ENCODE measurements at places on chromosomes 3 and 15.

DNA sequence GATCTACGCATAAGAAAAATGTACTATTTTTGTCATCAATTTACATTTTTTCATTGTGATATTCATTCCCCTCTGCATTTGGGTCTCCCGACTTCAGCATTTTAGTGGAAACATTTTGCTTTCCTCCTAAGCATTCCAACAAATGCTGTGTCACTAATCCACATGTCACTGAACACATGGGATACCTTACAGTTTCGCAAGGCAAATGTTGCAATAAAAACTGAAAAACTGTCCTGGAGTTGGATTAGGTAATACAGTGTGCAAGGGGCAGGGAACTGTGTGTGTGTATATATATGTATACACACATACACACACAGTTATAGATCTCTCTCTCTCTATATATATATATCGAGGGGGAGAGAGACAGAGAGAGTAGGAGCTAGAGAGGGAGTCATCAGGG, 632.2 kb downstream of the MAGI1 start:
- DNase-seq = peak; percentile 63

DNA sequence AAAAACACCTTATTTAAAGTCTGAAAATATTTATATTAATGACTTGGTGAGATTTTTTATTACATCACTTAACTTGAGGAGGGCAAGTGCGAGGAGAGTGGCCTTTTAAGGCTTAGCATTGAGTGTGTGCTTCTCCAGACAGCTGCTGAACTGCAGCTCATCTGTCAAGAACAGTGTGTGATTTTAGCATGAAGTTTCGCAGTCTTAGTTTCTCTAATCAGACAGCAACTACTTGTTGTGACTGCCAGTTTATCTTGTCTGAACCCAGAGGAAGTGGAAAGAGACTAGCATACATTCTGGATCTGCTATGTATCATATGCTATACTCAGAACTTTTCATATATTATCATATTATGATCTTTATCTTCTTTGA, 291.7 kb upstream of the ROPN1 start:
- DNase-seq = no peak

GRCh38 chr15:23860290-23861245, 173.5 kb upstream of the NDN start:
- no peak for DNase-seq

- no peak for DNase-seq
Measured at GRCh38 chr3:9780458-9780812, 10.7 kb upstream of the CAMK1 start.

- DNase-seq = peak; percentile 4
Measured at GRCh38 chr15:47872869-47873432, 155.6 kb downstream of the SEMA6D start.
